ENCODE measurements at places on chromosomes 3 and 15. TPM values are rescaled to one million over a fixed set of nuclear protein-coding genes. Genes with fewer than 3 reads are reported as not detected.

The PRR20G gene
- not detected for total RNA-seq

The ACTRT3 gene
- 3.8 TPM for total RNA-seq

The GCNT3 gene
- total RNA-seq, result 2.0 TPM

The SEMA6D gene
- total RNA-seq, result 1.7 TPM

The ALPK3 gene
- 54.5 TPM for total RNA-seq

The MAPK6 gene
- 56.4 TPM for total RNA-seq

The CISH gene
- total RNA-seq, result 3.8 TPM

The UNC13C gene
- 0.21 TPM for total RNA-seq

The MAGI1 gene
- total RNA-seq, result 15.4 TPM

Data from kidney epithelial cell (primary cell).